ENCODE measurements at places on chromosomes 6 and 20.

DNA sequence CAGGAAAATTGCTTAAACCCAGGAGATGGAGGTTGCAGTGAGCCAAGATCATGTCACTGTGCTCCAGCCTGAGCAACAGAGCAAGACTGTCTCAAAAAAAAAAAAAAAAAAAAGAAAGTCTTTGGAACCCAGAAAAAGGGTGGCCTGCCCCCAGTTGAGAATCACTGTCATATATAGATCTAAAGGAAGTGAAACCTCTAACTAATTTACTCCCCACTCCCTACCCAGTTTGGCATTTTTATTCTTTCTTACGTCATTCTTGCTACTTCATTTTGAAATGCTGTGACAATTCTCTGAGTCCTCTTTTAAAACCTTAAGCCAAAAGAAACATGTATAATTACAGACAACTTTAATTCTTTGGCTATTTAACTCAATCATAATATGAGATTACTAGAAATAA lies 254.8 kb downstream of the CDC5L start:
- no peak for DNase-seq

- DNase-seq: no peak
Measured at GRCh38 chr6:228881-229651, 63.2 kb upstream of the DUSP22 start.

GRCh38 chr20:57627339-57627738 lies 7.1 kb upstream of the ZBP1 start:
- no peak for DNase-seq

GRCh38 chr6:8939615-8940014 lies 504.3 kb upstream of the SLC35B3 start:
- DNase-seq: no peak
